ENCODE measurements at places on chromosomes 7 and 10. TPM values are rescaled to one million over a fixed set of nuclear protein-coding genes. Genes with fewer than 3 reads are reported as not detected.
A peak's percentile ranks its signal among the peaks of the same experiment; 100 is the strongest.

The NUTM2D gene
- 3.2 TPM for total RNA-seq

The CRHR2 gene
- not detected for total RNA-seq

The GIMAP5 gene
- total RNA-seq: not detected

The FAM221A gene
- total RNA-seq: 7.0 TPM

The HOXA6 gene
- 3.7 TPM for total RNA-seq

The ALOX5 gene
- total RNA-seq: not detected

The GHRHR gene
- total RNA-seq: not detected

The CRPPA gene
- total RNA-seq: 2.5 TPM

The WNT8B gene
- not detected for total RNA-seq

The SEMA3E gene
- not detected for total RNA-seq

The TCAF2 gene
- 3.9 TPM for total RNA-seq

DNA sequence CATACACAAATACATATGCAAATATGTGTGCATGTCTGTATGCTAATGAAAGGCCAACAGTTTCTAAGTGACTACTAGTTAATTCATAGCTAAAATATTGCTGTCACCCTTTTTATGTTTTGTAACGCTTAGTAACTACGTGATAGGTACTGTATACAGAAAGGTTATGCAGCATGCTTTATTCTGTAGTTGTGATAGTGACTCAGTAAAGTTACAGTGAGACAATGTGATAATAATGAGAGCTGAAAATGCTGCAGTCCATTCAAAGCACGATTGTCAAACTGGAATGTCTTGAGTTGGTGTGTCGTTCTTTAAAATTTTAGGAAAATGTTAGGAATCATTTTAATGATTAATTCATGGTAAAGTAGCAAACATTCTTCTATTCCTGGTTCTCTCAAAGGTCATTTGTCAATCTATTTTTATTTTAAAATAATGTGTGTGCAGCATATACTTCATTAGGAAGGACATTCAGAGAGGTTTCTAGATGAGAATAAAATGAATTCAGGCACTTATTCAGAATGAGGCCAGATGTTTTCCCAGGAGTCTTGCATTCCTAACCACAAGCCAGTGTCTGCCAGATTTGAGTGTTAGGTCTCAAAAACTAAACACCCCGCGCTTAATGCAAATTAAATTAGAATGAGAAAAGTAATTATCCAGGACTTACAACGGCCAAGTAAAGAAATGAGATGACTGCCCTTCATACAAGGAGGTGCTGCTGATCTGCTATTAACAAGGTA is 408.8 kb upstream of the FZD8 start:
- DNase-seq: no peak

GRCh38 chr7:44194069-44194468 is 4.8 kb upstream of the GCK start:
- peak; percentile 61 for DNase-seq

- peak; percentile 73 for DNase-seq
Measured at GRCh38 chr7:142632271-142633134, 116.8 kb upstream of the PRSS1 start.

DNA sequence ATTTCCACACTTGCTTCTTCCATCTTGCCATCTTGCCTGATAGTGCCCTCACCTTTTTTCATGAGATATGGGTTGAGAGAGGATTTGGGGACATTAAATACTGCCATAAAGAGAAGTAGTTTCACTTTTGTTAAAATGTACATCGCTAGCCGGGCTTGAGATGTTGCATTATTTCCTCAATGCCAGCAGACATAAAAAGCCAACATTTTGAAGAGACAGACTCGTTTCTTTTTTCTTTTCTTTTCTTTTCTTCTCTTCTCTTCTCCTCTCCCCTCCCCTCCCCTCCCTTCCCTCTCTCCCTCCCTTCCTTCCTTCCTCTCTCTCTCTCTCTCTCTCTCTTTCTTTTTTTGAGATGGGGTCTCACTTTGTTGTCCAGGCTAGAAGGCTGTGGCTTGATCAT is 17.9 kb downstream of the ENKUR start:
- DNase-seq: no peak

DNA sequence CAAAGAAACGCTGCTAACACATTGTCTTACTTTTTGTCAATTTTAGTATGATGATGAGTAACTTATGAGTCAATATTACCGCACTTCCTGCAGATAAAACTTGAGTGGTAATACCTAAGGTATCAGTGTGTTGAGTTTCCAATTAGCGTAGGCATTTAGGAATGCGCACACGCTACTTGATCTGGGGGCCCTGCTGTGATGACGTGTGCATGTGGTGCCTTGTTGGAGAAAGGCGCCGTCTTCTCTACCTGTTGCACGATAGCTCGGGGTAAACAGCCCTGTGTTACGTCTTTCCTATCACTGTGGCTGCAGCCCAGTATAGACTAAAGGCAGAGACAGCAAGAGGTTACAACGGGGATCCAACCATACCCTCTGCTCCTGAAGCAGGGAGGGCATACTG is 476.8 kb upstream of the ADARB2 start:
- DNase-seq: peak; percentile 80

DNA sequence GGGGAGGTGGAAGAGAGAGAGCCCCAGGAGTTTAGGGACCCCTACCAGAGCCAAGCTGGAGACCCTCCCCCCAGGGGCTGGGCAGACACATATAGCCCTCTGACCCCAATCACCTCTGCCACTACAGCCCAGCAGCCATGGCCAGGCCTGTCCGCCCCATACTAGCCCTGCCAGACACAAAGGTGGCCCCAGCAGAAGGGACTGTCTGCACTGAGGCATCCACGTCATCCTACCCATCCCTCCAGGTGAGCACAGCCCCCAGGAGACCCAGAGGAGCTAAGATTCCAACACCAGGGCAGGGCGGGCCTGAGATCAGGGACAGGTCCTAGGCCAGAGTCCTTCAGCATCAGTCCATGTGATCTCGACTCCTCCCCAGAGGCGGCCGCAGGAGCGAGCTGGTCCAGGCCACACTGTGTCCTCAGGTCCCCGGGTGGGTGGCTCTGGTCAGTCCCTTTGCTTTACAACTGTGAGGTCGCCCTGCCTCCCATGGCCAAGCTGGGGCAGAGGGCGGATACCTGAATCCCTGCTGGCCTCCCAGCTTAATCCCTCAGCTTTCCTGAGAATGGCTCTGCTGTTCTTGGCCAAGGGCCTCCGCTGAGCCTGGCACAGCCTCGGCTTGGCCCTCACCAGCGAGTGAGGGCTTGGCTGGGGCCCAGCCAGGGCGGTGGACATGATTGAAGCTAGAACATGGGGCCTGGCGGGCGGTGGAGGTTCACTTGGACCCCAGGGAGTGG is 14.3 kb upstream of the ELN start:
- DNase-seq: no peak

DNA sequence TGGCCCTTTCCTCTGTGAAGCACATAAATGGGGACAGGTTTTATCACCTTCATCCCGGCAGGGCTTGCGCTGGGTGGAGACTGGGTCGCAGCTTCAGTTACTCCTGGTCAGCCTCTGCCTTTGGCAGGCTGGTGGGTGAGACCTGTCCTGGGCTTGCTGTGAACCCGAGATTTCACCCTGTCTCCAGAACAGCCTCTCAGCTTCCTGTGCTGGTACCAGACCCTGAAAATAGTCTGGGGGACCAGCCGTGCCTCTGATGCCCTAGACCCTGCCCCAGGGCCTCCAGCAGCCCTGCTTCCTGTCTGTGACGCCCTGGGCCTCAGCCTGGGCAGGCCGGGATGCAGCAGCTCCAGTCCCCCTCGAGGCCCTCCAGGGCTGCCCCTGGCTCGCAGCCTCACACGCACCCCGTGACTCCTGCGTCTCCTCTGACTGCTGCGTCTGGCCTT is 13.2 kb upstream of the PWWP2B start:
- no peak for DNase-seq

GRCh38 chr7:37545619-37546534 is 97.2 kb upstream of the ELMO1 start:
- DNase-seq: no peak

DNA sequence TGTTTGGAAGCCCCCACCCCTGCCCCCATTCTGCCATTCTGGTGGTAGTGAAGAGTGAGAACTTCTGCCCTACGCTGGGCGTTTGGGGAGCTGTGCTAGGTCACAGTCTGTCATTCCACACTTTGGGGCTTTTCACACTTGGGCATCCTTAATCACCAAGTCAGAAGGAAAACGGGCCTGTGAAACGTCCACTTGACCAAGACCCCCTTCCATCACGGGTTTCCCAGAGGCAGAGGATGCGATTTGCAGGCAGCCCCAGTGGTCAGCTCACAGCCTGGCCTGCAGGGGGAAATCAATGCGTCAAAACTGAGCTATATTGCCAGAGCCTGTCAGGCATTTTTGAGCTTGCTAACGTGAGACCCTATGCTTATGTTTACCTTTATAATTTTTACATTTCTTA is 663.3 kb upstream of the MGMT start:
- DNase-seq: no peak
